ENCODE measurements at places on chromosomes 13 and 19.

DNA sequence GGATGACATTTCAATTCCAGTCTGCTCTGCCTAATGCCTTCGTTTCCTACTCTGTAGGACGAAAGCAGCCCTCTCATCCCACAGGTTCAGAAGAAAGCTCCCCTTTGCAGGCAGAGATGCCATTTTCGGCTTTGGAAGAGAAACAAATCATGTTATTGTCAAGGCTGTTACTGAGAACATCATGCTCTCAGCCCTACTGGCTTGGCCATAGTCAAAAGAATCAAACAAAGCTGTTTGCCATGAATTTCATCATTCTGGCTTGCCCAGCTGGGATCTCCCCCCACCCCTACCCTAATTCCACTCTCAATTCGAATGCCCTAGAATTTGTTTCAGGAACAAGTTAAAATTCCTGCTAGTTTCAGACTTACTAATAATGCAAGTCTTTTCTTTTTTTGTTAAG is 162.3 kb upstream of the SERP2 start:
- DNase-seq: no peak

DNA sequence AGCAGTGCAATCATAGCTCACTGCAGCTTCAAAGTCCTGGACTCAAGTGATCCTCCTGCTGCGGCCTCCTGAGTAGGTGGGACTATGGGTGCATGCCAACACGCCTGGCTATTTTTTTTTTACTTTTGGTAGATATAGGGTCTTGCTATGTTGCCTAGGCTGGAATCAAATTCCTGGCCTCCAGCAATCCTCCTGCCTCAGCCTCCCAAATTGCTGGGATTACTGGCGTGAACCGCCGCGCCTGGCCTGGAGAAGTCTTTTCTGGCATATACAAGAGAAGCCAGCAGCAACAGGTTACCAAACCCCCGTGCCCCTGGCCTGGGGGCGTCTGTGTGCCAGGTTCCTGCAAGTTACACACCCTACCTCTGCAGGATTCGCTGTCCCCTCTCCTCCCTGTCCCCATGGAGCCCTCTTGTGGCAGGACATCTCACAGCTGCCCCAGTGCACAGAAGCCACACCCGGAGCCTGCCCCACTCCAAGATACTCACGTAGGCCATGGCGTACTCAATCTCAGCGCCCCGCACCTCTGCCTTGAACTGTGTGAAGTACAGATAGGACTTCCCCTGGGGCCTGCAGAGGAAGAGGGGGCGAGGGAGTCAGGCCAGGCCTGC is 9.9 kb downstream of the MYDGF start:
- DNase-seq: no peak

DNA sequence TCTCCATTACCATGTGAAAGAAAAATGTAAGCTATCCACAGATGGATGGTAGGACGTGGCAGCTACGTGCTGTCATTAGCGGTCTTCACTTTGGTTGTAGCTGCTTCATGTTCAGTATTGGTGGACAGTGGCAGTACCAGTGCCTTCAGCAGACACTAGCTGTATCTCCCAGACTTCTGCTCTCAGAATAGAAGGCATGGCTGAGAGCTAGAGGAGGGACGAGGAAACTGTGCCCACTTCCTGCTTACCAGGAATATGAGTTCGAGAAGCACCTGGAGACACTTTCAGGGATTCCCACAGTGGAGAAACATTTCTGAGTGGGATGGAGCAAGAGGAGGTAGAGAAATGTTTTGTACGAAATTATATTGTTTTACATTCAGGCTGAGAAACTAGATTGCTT is 6.9 kb upstream of the SHISA2 start:
- no peak for DNase-seq

GRCh38 chr19:17778968-17779929 is 15.7 kb upstream of the B3GNT3 start:
- DNase-seq: no peak

DNA sequence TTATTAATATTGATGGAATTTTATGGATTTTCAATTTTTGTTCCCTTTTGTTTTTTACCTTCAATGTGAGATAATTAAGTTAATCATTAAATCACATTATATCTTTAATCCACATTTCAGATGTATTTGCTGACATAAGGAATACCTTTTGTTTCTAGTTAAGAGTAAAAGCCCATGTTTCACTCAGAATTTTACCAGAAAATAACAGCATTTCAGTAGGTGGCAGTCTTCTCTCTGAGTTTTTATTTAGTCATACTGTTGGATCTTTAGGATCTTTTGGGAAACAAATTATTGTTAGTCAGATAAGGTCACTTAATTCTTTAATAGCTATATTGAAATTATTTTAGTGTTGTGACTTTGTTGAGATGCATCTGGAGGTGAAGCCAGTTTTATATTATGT is 67.9 kb downstream of the NDFIP2 start:
- DNase-seq: no peak

- no peak for DNase-seq
These were observed 90.2 kb downstream of the KCTD12 start for GRCh38 chr13:76795701-76796695.

- no peak for DNase-seq
These were observed 234.6 kb downstream of the FGF9 start for GRCh38 chr13:21905486-21905885.

All from activated CD8-positive, alpha-beta memory T cell treated with anti-CD3 and anti-CD28 coated beads for 24 hours (primary cell).